ENCODE measurements at places on chromosomes 5 and 9.

DNA sequence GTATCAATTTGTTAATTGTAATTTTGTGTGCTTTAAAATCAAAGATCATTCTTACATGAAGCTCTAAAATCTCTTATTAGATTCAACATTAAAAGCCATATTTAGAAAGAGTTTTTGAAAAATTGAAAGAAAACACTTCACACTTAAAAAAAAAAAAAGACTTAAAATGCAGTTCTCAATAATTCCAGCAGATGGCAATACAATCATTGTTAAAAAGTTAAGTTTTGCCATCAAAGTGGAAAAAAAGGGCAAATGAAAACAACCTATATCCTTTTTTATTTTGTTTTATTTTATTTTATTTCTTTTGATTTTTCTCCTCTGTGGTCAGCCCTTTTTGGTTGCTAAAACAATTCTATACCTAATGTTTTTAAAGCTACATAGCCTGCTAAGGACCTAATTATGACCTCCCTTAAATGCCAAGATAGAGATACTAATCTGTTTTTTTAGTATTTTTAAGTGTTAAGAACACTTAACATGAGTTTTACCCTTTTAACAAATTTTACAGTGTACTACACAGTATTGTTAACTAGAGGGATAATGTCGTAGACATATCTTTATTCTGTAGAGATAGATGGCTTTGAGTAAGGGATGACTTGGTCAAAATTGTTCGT lies 154.2 kb upstream of the DAB2 start:
- no peak for DNase-seq

GRCh38 chr9:105842023-105842644 lies 147.8 kb downstream of the TMEM38B start:
- no peak for DNase-seq

DNA sequence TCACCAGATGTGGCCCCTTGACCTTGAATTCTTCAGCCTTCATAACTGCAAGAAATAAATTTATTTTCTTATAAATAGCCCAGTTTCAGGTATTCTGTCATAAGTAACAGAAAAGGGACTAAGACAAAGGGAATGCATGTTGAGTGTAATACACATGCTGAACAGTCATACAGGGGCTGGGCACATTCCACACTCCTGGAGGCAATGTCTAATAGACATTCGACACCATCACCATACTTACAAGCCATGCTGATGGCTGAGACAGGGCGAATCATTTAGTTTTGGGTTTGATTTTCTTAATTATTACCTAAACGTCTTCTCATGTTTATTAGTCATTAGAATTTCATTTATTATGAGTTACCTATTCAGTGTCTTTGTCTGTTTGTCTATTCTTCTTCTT lies 68.5 kb downstream of the TENT4A start:
- DNase-seq: no peak

- DNase-seq: peak; percentile 87
Observed at GRCh38 chr9:34522971-34523797, at the start of gene ENHO. Gene ENHO (minus strand): TSS chr9:34522990. CDS start chr9:34521695, 1,295 bp downstream.

GRCh38 chr9:123637945-123638634 lies 282.1 kb downstream of the CRB2 start:
- peak; percentile 46 for DNase-seq

- DNase-seq: no peak
Observed at GRCh38 chr5:35202319-35203111, 27.8 kb downstream of the PRLR start.

- DNase-seq: no peak
Observed at GRCh38 chr5:88250010-88250409, 18.6 kb downstream of the TMEM161B start.

- no peak for DNase-seq
Observed at GRCh38 chr5:31113101-31113500, 80.4 kb upstream of the CDH6 start.

- DNase-seq: no peak
Observed at GRCh38 chr5:131109540-131110255, 55.4 kb downstream of the HINT1 start.

DNA sequence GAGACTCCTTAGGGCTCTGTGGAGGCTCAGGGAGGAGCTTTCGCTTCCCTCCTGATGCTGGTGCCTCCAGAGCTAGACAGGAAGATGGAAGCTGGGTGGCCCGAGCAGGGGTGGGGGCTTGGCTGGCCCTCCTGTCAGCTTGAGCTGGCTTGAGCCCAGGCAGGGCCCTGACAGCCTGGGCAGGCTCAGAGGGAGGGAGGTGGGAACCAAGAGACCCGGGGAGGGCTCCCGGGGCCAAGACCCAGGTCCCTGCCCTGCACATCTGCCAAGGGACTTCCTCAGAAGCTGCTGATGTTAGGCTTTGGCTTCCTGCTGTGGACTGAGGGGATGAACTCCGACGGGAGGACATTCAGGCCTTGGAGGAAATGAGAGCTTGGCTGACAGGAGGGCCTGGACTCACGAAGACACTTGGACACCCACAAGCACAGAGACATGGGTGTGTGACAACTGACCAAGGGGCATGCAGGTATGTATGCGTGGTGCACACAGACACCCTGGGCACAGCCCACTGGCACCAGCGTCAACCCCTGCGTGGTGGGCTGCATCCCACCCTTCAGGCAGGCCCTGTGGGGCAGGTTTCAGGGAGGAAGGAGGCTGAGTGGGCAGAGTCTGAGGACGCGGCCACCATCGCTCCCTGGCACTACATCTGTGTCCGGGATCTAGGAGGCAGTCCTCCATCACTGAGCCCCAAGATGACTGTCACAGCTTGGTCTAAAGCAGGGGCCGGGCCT lies 1.7 kb upstream of the LTC4S start:
- DNase-seq: no peak

- no peak for DNase-seq
Observed at GRCh38 chr5:142821733-142822487, 51.7 kb downstream of the ARHGAP26 start.

GRCh38 chr5:122858451-122858850 lies 13.0 kb downstream of the SNX24 start:
- DNase-seq: no peak

- DNase-seq: no peak
Observed at GRCh38 chr5:53590759-53591158, 30.3 kb downstream of the NDUFS4 start.

DNA sequence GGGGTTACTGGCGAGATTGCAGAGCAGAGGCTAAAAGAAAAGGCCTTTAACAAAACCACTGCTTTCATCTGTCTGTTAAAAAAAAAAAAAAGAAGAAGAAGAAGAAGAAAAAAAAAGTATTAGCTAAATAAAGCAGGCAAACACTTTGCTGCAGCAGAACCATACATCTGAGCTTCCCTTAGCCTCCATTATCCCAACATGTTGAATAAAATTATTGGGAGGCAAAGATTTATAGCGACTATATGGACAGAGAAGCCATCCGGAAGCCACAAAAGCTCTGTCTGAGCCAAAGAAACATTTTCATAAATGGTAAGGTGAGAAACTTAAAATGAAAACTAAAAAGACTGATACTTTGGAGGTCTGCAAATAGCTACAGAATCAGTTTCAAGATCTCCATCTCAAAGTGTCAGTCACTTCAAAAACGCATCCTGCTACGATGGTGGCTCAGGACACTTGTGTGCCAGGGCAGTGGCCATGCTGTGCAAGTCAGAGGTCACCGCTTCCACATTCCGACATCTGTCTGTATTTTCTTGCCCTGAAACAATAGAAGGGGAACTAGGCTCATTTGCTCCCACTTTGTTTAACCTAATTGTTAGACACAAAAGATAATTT lies 9.6 kb downstream of the EFNA5 start:
- DNase-seq: no peak

- no peak for DNase-seq
Observed at GRCh38 chr5:154782812-154783592, 27.8 kb downstream of the LARP1 start.
